ENCODE measurements at places on chromosomes 1 and 21.

- peak; percentile 78 for DNase-seq
These were observed 75.2 kb downstream of the NFIA start for GRCh38 chr1:61157468-61157987.

DNA sequence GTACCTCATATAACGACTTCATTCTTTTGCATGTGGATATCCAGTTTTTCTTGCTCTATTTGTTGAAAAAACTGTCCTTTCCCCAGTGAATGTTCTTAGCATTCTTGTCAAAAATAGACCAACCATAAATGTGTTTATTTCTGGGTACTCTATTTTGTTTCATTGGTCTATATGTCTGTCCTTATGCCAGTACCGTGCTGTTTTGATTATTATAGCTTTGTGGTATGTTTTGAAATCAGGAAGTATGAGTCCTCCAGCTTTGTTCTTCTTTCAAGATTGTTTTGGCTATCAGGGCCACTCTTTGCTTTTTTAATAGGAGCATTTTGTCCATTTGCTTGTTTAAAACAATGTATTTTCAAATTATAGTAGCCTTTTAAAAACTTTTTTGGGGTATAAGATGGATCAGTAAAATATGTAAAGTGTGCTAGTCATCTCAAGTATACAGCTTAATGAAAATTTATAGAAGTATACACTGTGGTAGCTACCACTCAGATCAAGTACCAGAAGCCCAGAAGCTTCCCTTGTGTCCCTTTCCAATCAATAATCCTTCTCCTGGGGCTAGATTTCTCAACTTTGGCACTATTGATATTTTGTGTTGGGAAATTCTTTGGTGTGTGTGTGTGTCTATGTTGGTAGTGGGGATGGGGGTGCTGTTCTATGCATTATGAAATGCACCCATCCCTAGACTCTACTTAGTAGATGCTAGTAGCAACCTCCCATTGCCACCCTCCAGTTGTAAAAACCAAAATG lies 16.8 kb downstream of the MROH7 start:
- DNase-seq: no peak

DNA sequence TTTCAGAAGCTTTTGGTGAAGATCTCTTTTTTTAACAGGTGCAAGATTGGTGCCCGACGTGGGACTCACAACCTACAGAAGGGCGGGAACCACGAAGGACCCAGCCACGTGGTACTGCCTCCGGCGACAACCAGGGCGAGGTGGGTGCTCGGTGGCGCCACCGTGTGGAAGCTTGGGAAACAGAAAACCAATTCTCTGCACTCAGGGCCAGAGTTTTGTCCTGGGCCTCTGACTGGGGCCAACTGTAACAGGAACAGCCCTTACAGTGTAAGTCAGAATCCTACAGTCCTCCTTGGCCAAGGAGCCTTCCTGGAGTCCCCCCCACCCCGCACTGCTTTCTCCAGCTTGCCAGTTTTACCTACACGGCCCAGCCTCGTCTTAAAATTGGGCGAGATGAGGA lies 11.6 kb upstream of the S100A7A start:
- no peak for DNase-seq

- peak; percentile 42 for DNase-seq
These were observed 32.7 kb upstream of the ZBTB40 start for GRCh38 chr1:22418933-22419382.

DNA sequence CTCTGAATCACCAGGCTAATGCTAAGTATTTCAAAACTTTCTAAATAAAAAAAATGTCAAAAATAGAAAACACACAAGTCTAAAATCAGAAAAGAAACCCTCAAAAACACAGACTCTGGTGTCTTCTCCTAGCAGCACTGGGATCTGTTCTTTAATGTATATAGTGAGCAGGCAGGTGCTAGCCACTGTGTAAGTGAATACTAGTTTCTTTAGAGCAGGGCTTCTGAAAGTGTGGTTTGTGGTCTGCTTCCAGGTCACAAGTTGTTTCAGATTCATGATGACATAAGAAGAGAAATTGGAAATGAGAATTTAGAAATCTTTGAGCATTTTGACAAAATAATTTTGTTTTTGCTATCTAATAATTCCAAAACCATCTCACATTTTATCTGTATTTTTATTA lies 763.1 kb downstream of the USP25 start:
- no peak for DNase-seq

GRCh38 chr1:89598450-89599331 lies 34.2 kb upstream of the LRRC8C start:
- no peak for DNase-seq

DNA sequence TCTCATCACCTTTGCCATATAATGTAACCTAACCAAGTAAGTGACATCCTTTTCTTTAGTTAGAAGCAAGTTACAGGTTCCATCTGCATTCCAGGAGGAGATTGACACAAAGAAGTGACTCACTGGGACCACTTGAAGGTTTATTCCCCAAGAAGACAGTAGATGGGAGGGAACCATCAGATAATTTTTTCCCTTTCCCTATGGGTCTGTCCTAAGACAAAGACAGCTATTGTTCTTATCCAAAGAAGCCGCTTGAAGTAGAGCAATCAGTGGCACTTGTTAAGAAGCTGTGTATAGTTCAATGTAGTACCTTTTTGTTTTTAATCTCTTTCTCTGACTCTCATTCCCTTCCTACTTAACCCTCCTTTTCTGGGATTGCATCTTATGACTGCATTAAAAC lies 139.9 kb upstream of the B3GALT2 start:
- no peak for DNase-seq

DNA sequence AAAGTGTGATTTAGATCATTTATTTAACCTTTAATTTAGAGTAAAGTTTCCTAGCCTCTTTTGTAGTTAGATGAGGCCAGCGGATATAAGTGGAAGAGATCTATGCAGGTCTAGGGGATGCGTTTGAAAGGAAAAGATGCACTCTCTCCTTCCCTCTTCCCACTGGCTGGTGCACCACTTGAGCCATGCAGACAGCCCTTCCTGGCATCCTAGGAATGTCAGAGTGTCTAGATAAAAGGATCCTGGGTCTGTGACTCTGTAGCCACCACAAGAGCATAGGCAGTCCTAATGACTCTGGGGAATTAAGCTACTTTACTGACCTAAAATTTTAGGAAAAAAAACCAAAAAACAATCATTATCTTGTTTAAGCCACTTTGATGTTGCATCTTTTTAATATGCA lies 16.0 kb upstream of the STUM start:
- no peak for DNase-seq

DNA sequence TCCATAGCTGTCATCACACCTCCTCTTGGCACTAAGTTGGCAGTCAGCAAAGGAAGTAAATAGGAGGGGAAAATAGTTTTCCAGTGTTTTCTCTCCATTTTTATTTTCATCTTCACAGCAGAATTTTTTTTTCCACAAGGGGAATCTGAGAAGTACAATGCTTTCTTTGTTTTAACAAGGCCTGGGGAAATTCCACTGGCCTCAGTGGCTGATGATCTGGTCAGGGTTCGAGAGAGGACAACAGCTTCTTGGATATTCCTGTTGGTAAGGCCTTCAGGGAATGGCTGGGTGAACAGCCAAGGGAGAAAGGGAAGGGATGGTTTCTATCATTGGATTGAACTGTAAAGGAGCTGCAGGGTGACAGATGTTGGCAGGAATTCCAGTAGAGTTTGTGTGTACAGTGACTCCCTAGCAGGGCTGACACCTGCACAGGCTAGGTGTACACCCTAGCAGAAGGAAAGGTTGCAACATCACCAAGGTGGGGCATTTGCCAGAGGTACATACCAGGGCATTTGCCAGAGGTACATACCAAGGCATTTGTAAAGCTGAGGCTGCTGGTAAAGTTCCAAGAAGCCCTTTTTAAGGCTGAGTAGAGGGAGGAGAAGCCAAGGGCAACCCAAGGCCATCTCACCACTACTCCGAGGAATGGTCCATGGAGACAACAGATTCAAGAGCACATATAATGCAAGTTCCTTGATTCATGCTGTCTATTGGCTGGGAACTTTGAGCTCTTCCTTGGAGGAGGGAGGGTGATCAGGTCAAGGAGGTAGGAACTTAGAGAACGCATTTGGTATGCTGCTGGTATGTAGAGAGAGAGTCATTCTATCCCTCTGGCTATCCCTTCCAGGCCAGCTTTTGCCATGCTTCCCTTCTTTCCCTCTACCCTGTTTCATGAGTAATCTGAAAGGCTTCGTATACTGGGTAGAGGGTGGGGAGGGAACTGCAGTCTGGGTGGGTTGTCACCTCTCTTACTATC lies 3.1 kb downstream of the GJA5 start:
- DNase-seq: no peak

DNA sequence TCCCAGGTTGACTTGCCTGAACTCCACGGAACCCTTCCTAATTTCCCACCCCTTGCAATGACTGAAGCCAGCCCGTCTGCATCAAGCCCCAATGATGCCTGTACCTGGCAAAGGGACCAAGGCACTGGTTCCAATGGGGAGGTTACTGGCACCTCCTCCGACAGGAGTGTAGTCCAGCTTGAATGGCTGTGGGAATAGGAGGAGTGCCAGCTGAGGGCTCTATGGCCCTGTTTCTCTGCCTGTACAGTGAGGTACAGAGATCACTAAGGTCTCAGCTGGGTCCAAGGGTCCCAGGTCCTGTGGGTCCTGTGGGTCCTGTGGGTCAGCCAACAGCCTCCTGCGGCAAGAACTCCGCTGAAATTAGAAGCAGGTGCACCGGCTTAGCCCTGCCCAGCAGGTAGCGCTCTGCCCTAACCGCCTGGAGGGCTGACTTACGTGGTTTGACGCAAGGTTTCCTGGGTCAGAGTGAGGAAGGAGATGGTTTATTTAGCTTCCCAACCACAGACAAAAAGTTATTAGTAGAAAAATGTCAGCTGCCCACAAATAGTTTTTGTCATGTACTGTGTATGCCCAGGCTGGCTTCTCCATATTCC lies 9.9 kb upstream of the SPRR4 start:
- no peak for DNase-seq

DNA sequence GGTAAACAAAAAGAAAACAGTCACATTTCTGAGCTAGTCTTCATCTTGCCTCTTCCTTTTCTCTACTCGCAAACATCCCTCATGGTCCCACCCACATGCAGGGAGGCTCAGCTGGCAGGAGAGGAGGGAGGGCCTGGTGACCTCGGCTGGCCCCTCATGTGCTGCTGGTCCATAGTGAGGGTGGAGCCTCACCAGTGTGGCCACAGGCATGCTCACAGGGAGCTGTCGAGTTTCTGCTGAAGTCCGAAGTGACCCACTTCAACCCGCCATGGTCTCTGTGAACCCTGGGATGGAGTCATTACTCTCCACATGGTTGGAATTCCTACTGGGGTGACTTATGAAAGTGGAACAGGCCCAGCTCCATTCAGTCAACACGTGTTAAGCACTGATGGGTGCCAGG lies 253.4 kb downstream of the RHOU start:
- no peak for DNase-seq

- no peak for DNase-seq
These were observed 408.8 kb downstream of the PLA2G4A start for GRCh38 chr1:187237542-187237941.

- DNase-seq: no peak
These were observed 37.1 kb downstream of the SNX7 start for GRCh38 chr1:98698625-98699024.

GRCh38 chr1:42150651-42151050 lies 2.6 kb upstream of the GUCA2B start:
- DNase-seq: no peak

GRCh38 chr1:101437800-101438199 lies 201.0 kb downstream of the S1PR1 start:
- DNase-seq: no peak

DNA sequence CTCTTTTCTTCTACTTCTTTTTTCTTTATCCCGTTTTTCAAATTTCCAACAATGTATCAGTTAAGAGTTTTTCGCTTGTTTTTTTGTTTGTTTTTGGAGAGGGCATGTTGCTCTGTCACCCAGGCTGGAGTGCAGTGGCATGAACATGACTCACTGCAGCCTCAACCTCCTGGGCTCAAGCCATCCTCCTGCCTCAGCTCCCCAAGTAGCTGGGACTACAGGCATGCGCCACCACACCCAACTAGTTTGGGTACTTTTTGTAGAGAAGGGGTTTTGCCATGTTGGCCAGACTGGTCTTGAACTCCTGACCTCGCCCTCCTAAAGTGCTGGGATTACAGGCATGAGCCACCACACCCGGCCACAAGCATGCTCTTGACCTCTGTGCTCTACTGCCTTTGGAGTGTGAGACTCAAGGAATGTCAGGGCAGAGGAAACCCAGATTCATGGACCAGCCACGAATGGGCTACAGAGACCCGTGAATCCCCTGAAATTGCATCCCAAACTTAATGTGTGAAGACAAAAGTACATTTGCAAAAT lies 65.1 kb upstream of the HSD17B7 start:
- no peak for DNase-seq

DNA sequence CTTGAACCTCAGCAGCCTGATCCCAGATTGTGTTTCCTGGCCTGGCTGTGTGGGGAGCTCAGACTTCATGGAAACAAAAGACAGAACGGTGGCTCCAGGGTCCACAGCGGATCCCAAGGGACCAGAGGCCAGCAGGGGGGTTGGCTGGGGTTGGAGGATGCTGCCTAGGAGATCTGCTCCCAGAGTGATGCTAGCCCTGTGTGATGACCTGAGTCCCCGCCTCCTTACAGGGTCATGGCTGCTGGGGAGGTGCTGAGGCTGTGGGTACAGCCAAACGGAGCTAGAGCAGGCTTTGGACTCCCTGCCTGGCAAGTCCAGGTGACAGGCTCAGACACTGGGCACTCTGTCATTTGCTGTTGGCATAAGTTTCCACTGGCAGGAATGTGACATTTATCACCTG lies 11.5 kb upstream of the RUNX3 start:
- no peak for DNase-seq

DNA sequence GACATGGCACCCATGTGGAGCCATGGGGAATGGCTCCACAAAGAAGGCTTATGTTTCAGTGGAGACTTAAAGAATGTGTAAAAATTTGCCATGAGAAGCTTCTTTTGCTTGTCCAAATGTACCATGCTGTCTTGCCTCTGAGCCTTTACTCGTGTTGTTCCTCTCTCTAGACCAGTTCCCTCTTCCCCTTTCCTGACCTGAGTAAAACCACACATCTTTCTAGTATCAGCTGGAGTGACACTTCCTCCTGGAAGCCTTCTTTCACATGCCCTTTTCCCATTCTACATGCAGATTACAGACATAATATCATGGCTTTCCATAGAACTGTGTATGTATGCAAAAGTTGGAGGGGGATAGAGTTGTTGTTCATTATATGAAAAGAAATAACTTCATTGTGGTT lies 13.6 kb upstream of the GPX7 start:
- no peak for DNase-seq

DNA sequence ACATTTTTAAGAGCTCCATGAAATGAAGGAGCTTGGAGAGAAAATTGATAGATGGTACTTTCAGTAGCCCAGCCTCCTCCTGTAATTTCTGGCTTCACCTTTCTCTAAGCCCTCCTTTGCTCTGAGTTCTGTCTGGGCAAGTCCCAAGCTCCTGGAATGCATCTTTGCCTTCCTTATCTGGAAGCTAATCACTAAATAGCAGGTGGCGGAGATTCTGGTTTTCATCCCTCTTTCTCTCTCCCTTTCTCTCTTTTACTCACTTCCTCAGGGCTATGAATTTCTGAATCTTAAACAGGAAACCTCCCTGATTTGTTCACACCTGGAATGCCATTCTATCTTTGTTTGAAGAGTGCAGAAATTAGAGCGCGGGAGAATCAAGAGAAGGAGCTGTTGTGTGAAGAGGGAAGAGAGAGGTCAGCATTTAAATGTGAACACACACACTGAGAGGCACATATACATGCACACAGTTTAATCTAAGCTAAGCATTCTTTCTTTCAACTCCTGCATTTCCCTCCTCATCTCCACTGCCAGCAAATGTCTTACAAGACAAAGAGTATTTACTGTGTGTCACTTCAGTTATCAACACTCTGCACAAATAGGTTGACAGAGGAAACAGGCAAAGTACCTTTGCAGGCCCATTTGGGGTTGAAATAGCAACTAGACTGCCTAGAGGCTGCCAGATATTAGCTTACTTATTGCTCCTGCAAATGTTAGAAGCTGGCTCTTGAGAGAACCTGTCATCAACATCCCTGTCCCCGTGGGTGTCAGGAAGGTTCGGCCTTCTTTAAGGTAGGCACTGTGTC lies 199.4 kb upstream of the CAMK1G start:
- DNase-seq: no peak

Measured in AG04449 (cell line).